Naive thymus-derived CD4-positive, alpha-beta T cell (primary cell): ENCODE measurements at places on chromosomes 2 and 18.
A peak's percentile ranks its signal among the peaks of the same experiment; 100 is the strongest.

DNA sequence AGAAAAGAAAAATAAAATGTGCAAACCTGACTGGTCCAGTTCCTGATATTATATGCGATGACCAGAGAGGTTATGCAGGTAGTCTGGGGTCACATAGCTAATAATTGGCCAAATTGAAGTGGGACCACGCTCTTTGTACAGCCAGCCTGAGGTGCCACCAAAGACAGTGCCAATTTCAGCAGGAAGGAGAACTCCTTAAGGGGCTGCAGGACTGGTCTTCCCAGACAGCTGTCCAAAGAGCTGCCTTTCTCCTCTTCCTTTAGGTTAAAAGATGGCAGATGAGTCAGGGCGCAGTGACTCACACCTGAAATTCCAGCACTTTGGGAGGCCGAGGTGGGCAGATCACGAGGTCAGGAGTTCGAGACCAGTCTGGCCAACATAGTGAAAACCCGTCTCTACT lies 95.5 kb downstream of the ACKR3 start:
- DNase-seq = no peak

GRCh38 chr18:26181343-26181826 lies 44.9 kb upstream of the TAF4B start:
- DNase-seq = no peak

GRCh38 chr2:120032297-120032696 lies 19.4 kb downstream of the EPB41L5 start:
- no peak for DNase-seq

GRCh38 chr2:70959271-70959761 lies 19.1 kb upstream of the ANKRD53 start:
- DNase-seq = peak; percentile 2

DNA sequence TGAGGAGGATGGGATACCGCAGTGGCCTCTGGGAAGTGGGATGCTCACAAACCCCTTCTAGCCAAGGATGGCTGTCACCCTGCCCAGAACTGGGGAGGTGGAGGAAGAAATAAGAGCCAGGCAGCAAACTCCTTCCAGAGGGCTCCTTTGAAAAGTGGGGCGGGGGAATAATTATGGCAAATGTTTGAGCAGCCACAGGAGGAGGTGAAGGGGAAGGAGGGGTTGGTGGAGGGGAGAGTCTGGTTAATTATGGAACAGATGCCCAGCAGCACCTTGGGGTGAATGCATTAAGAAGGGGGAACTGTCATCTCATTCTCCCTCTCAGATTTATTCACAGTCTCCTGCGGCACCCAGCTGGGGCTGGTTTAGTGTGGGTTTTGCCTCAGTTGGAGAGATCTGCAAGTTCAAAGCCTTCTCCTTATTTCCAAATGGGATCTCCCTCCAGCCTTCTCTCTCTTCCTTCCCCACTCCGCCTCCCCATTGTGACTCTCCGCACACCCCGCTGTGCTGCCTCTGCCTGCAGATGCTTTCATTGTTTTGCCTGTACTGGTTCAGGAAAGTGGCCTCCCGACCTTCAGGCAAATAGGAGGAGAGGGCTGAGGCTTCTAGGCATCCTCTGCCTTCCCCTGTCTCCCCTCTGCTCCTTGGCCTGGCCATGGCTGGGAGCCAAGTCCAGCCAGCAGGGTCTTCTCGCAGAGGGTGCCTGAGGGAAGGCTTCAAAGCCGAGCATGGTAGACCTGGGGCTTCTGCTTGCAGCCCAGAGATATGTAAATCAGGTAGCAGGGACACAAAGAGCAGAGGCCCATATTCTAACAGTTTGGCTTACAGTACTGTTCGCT lies 457.2 kb upstream of the MEX3C start:
- DNase-seq = no peak

DNA sequence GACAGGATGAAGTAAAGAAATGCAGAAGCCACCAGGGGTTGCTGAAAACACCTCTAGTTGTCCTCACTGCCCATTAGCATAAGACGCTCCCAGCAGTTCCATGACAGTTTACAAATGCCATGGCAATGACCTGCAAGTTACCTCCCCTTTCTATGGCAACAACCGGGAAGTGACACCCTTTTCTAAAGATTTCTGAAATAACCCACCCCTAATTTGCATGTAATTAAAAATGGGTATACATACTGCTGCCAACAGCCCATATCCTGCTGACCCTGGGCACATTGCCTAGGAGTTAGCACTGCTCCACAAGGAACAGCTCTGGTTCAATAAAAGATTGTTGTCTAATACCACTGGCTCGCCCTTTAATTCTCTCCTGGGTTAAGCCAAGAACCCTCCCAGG lies 178.3 kb upstream of the LRATD1 start:
- no peak for DNase-seq

DNA sequence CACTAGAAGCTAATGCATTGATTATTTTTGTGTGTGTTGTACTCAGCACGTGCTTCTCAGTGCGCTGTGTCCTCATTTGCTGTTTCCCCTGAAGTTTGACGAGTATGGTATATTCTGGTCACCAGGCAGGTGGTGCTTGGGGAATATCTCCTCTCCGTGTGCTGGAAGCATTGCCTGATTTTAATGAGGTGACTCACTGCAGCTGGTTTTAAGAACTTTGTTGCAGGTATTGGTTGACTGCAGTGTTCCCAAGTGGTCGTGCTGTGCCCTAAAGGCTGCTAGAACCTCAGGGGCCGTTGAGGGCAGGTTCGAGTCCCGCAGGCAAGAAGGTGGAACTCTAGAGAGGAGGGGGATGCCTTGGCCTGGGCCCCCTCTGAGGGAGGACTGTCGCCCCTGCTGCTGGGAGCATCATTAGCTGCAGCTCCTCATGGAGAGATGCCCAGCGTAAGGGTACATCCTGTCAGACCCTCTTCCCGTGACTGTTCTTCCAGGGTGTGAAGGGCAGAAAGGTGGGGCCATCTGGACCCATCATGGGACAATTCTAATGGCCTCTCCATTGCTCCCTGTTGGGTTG lies 82.6 kb downstream of the AGAP1 start:
- DNase-seq = no peak

DNA sequence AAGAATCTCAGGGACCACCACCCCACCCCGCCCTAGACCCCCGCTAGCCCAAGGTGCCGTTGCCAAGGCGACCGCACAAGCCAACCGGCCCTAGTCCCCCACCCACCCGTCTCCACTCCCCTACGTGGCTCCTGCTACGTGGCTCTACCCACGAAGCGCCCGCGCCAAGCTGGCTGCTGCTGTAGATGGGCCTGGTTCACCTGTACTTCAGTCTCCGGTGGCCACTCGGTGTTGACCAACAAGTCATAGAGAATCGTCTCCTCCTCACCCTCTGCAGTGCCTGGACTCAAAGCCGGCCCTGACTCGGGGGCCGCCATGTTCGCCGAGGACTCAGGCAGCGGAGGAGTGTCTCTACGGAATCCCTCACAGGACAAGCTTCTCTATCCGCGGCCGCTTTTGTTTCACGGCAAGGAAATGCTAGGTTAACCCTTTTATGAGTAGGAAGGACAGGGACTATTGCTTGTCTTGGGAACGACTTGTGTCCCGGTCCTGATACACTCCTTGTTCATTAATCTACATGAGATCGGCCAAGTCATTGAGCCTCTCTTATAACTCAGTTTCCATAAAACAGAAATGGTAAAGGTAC lies at the start of gene NBAS:
TSS of gene NBAS (minus strand) at position 347 of the 586 bp plus-strand sequence. CDS start at position 317, 30 bp downstream.
- DNase-seq = peak; percentile 74

DNA sequence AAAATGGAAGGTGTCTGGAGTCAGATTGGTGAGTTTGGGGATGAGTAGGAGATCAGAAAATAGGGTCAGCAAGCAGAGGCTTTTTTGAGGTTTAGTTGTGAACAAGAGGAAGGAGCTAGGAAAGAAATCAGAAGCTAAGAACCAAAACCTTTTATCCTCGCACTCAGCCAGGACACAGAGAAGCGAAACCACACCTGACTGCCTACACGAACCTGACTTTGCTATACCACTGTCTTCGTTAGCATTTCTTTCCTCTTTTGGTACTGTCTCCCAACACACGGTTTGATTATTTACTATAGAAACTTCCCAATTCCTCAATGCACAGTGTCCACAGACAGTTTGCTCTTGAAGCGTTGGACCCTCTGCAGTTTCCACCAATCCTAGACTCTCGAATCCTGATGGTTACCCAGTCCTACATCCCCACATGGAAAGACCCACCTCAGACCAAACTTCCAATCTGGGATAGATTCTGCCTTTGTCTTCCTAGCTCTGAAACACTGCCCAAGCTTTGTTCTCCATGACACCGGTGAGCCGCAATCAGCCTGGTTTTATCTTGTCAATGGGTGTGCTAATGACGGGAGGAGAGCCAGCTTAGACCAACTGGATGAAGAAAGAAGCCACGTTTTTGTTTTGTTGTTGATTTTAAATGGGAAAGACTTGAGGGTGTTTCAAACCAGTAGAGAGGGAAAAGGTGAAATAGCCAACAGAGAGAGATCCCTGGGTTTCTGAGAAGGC lies 137.4 kb downstream of the CABLES1 start:
- DNase-seq = no peak

DNA sequence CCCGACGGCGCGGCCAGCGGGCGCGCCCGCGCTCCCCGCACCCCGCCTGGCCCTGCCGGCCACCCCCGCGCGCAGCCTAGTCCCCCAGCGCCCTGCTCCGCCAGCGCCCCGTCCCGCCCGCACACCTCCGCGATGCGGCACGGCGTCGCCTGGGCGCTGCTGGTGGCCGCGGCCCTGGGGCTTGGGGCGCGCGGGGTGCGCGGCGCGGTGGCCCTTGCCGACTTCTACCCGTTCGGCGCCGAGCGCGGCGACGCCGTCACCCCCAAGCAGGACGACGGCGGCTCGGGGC lies 232 bp downstream of the SNED1 start:
- DNase-seq = no peak

DNA sequence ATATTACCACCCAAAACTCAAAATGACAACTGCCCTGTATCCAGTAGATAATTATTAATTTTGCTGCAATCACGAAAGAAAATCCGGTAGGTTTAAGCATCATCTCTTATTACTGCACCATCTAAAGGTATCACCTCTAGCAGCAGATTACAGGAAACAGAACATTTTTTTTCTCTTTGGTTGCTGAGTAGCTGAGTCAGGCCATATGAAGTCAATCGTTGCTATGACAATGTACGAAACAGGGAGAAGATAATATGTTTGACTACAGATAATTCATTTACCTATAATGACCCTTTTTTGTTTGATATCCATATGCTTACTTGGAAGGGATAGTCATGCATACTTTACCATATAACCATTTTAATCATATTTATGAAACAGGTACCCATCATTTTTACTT lies 831.6 kb upstream of the CHAC2 start:
- no peak for DNase-seq

GRCh38 chr2:191738667-191739066 lies 60.7 kb downstream of the NABP1 start:
- DNase-seq = no peak

DNA sequence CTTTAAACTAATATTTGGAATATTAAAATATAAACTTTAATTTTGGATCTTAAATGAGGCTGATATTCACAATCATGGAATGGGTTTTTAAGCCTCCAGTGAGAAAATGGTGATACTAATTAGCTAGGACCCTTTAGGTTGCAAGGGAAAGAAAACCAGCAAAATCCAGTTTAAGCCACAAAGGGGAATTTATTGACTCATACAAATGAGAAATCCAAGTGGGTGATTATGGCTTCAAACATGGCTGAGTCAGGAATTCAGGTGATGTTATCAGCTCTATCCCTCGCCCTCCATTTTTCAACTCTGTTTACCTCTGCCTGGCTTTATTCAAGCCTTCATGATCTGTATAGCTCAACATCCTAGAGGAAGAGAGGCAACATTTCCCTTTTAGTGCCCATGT lies 75.3 kb upstream of the DLX2 start:
- no peak for DNase-seq

DNA sequence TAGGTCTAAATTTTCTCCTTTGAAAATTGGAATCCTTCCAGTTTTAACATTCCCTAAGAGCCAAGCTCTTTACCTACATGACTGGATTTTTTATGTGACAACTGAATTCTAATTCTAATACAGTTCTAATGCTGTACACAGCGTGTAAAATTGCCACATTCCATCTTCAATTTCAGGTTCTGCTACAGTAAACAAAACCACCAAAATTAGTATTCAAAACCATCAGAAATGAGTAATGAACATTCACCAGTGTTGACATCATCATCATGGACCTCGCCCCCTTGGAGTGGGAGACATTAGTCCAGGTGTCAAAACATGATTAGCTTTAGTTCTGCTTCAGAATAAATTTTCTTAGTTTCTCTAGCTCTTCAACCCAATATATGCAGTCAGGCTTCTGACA lies 133.6 kb downstream of the MBD2 start:
- no peak for DNase-seq

- DNase-seq = no peak
Measured at GRCh38 chr2:69238449-69239031, 148.5 kb downstream of the GFPT1 start.

DNA sequence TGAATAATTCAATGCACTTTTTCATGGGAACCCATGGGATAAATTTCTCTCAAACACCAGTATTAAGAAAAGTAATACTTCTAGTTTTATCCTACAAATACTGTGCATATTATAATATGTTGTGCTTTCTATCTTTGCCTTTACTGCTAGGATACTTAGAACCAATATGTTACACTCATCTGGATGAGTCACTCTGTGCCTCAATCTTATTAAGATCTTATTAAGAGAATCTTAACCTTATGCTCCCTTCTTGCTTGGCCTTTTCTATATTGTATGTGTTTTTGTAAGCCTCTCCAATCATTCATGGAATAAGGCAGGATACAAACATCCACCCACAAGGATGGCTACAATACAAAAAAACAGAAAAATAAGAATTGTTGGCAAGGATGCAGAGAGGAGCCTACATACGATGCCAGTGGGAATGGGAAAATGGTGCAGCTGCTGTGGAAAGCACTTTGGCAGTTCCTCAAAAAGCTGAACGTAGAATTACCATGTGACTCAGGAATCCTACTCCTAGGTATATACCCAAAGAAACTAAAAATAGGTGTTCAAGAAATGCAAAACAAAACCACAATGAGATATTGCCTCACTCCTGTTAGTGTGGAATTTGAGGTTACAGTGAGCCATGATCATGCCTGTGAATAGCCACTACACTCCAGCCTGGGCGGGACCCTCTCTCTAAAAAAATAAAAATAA lies 10.7 kb upstream of the TWSG1 start:
- DNase-seq = no peak
